ENCODE measurements at places on chromosomes 1 and 21. TPM values are rescaled to one million over a fixed set of nuclear protein-coding genes. Genes with fewer than 3 reads are reported as not detected.
A peak's percentile ranks its signal among the peaks of the same experiment; 100 is the strongest.

Gene AADACL3
- total RNA-seq: not detected

Gene NCDN
- total RNA-seq: 18.4 TPM

DNA sequence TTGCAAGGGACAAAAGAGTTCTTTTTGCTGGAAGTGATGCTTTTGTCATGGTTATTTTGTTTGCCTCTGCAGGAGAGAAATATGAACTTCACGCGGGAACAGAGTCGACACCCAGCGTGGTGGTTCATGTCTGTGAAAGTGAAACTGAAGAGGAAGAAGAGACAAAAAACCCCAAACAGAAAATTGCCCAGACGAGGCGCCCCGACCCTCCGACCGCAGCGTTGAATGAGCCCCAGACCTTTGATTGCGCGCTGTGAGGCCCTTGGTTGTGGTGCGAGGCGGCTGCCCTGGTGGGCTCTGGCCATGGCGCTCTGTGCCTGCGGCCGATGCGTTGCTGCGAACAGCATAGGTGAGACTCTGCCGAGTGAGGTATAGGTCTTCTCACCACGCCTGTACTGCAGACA is 20.9 kb upstream of the NCMAP start:
- H3K4me1 ChIP-seq: peaks cover 60% of the 10 kb centered on the region
- H3K27me3 ChIP-seq: no peaks in the 10 kb centered on the region
- peak overlapping the region; percentile 85 for H3K4me3 ChIP-seq
- DNase-seq: peak; percentile 61
- H3K36me3 ChIP-seq: peaks cover 22% of the 10 kb centered on the region

Gene COL6A2
- 0.40 TPM for total RNA-seq

DNA sequence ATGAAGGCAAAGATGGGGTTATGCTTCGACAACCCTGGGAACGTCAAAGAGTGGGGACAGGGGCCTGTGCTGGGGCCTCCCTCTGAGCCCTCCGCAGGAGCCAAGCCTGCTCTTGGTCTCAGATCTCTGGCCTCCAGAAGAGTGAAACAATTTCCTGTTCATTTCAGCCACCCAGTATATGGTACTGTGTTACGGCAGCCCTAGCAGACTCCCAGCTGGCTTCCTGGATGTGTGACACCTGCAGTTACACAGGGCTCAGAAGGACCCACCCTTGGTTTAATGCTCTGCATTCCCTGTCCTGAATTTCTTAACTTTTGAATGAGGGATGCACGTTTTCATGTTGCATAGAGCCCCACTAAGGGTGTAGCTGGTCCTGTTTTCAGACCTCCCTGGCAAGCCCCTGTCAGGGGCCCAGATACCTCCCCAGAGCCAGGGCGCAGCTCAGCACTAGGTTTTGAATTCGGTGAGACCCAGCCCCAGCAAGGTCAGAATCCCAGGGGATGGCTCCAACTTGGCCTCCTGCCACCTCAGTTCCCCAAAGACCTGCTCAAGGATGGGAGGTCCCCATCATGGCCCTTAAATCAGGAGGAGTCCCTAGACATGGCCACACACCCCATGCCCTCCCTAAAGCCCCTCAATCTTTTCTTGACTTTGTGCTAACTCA is 79.0 kb upstream of the IFFO2 start:
- H3K27me3 ChIP-seq: peaks cover 13% of the 10 kb centered on the region
- H3K4me3 ChIP-seq: no peak overlapping the region
- no peak for DNase-seq
- H3K4me1 ChIP-seq: no peaks in the 10 kb centered on the region
- H3K27ac ChIP-seq: no peak overlapping the region

- peak overlapping the region; percentile 26 for H3K4me3 ChIP-seq
- no peaks in the 10 kb centered on the region for H3K27me3 ChIP-seq
- no peak for DNase-seq
- H3K27ac ChIP-seq: peak overlapping the region; percentile 77
These were observed 107.1 kb downstream of the NIBAN1 start for GRCh38 chr1:184866991-184867788.

DNA sequence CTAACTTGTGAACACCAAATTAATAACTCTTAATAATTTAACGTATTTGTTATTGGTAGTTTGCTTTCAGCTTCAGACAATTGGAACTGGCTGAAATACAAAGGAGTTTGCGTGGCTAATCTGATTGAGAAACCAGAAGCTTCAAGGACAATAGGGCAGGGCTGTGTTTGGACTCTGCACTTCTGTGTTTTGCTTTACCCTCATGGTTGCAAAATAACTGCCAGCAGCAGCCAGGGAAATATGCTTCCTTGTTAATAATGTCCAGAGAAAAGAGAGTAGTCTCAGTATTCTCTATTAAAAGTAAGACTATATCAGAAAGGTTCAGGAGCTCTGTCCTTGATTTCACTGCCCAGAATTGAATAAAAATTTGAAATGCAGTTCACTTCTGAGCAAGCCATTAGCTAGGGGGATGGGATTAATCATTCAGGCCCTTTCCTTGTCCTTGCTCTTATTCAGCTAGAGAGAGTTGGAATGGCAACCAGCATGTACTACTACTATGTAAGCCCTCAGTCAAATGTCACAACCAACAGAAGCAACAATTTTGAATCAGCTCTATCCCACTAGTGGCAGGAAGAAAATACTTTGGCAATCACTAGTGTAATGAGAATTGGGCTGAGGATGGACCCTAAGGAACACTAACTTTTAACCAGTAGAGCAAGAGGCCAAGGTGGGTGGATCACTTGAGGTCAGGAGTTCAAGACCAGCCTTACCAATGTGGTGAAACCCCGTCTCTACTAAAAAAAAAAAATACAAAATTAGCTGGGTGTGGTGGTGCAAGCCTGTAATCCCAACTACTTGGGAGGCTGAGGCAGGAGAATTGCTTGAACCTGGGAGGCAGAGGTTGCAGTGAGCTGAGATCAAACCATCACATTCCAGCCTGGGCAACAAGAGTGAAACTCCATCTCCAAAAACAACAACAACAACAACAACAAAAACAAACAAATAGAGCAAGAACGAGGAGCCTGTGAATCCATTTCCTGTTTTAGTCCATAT is 76.8 kb downstream of the POU2F1 start:
- H3K4me3 ChIP-seq: no peak overlapping the region
- peaks cover 32% of the 10 kb centered on the region for H3K4me1 ChIP-seq
- no peaks in the 10 kb centered on the region for H3K36me3 ChIP-seq
- no peak for DNase-seq

Gene CHRM3
- total RNA-seq: not detected

Gene PDZK1
- 0.13 TPM for total RNA-seq

Gene SLC45A1
- total RNA-seq: 0.33 TPM

Gene LMNA
- total RNA-seq: 47.5 TPM

DNA sequence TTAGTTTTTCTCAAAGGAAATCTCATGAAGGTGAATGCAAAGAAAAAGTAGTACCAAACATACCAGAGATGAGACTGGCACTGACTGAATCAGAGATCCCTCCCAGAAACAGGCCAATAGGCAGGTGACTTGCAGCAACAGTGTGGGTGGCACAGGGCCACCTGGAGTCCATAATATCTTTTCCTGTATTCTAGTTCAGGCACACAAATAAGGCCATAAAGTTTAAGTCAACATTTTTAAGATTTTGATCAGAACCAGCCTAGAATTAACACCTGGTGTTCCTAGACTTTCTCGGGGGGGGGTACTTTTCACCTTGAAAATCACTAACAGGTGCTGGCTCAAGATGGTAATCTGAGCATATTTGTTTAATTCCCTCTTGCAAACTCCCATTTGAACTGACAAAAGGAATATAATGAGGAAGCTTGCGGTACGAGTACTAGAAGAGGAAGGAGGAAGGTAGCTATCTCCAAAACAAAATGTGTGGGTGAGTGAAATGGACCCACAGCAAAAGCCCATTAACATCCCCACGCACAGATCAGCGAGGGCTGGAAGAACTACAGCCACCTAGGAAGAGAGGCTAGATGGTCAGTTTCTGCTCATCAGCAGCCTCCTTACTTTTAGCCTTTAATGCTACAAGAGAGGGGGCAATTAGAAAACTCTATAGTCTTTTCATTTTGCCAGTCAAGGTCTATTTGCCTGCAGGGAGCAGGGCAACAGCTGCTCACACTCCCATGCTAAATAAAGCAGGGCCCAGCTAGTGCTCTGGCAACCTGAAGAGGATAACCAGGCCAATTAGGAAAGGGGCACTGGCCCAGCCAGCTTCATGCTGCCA is 18.9 kb downstream of the SDE2 start:
- DNase-seq: no peak
- no peak overlapping the region for H3K27ac ChIP-seq
- H3K4me3 ChIP-seq: no peak overlapping the region
- H3K36me3 ChIP-seq: peaks cover 43% of the 10 kb centered on the region
- H3K27me3 ChIP-seq: no peaks in the 10 kb centered on the region

Measured in activated B cell treated with CpG ODN at 0.5 μM for 24 hours (primary cell).